ENCODE measurements at places on chromosomes 6 and 20.

- DNase-seq, result no peak
These were observed 296.9 kb downstream of the OGFRL1 start for GRCh38 chr6:71585472-71585871.

- no peak for DNase-seq
These were observed 4.5 kb downstream of the FOXO3 start for GRCh38 chr6:108565091-108565766.

DNA sequence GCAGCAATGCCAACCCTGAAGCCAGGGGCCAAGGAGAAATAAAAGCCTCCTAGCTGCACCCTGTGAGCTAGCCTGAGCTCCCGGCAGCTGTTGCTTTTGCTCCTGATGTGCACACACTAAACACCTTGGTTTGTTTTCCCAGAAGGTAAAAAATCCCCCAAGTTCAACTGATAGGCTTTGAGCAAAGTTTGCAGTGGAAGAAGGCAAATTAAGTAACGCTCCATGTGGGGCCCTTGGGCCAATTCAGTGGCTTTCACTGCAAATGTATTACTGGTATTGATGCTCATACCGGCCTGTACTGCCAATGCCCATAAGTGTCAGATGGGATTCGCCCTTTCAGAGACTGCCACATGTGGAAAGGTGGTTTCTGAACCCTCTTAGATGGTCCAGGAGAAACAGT, 9.4 kb upstream of the IDH3B start:
- no peak for DNase-seq

DNA sequence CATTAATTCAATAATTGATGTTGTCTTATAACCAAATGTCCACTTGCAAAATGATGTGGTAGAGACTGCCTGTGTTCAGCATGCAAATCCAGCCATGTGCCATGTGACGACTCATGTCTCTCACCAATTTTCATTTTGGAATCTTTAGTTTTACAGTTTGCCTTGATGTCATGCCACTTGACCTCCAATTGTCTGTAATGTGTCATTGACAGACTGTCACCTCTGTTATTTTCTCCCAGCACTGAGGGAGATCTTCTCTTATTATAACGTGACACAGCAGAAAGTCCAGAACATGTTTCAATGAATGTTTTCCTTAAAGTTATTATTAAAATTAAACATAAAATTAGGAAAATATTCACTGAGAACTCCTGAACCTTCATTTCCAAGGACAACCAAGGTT, 56.7 kb downstream of the LAMA4 start:
- no peak for DNase-seq

DNA sequence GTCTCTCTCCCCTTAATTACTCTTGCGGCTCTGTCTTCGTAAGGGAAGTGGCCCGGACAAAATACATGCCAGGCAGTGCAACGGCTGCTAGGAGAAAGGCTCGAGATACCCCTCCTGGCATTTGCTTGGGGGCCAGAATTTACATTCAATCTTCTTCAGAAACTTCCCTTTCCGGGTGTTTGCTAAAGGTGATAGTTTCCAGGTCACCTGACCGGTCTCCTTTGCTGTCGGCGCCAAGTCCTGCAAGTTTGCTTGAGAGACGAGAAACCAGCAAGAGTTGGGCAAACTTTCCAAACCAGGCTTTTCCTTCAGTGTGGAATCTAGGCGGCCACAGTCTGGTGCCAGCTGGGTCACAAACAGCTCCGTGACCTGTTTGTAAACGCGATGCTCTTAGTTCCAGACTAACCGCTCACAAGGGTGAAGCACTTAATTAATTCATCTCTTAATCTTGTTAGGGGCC, 563 bp upstream of the SRSF3 start:
- DNase-seq, result peak; percentile 63

- DNase-seq, result no peak
These were observed 33.4 kb downstream of the DHX35 start for GRCh38 chr20:38995536-38996044.

DNA sequence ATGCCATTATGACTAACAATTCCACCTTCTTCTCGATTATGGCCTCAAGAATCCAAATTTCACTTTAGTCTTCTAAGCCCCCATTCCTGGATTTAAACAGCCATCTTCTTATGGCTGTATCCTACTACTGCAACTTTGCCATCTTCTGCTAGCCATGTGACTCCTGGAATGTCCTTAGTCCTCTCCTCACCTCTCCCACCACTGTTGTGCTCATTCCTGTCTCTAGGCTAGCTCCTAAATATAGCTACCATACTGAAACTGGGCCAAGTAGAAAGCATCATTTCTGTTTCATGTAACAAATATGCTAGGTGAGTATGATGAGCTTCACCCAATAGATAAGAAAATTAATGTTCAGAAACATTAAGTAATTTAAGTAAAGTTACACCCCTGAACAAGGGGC, 313.1 kb downstream of the CLVS2 start:
- no peak for DNase-seq

GRCh38 chr20:63230800-63231268, 4.9 kb upstream of the BIRC7 start:
- DNase-seq, result peak; percentile 62

DNA sequence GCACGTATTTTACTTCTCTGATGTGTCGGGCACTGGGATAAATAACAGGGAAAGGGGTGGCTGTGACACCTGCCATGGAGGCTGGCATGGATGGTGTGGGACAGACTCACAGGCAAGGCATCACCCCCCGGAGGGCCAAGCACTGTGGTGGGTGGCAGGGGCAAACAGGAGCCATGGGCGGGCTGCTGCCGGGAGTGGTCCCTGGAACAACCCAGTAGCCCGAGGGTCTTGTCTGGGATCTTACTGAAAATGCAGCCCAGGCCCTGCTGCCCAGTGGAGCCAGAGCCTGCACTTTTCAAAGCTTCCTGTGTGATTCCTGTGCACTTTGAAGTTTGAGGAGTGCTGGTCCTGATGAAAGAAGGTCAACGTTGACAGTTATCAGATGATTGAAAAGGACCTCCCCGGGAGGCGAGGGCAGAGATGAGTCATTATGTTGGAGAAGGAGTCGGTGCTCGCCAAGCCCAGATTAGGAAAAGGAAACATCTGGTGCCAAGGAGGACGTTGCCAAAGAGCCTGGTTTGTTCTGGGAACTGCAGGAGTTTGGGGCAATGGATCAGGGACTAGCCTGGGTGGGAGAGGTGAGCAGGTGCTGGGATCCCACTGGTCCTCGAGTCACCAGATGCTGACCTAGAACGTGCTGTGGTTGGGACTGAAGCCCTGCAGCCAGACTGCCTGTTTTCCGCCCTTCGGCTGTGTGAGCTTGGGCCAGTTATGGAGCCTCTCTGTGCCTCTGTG, 130.0 kb upstream of the GGTLC1 start:
- peak; percentile 51 for DNase-seq

GRCh38 chr6:167122827-167123657, at the start of gene CCR6:
Gene CCR6 (plus strand): TSS chr6:167123096. CDS start chr6:167136135, 13,039 bp downstream.
- DNase-seq, result no peak

GRCh38 chr6:102686461-102686860, 1293.0 kb downstream of the GRIK2 start:
- DNase-seq, result no peak

DNA sequence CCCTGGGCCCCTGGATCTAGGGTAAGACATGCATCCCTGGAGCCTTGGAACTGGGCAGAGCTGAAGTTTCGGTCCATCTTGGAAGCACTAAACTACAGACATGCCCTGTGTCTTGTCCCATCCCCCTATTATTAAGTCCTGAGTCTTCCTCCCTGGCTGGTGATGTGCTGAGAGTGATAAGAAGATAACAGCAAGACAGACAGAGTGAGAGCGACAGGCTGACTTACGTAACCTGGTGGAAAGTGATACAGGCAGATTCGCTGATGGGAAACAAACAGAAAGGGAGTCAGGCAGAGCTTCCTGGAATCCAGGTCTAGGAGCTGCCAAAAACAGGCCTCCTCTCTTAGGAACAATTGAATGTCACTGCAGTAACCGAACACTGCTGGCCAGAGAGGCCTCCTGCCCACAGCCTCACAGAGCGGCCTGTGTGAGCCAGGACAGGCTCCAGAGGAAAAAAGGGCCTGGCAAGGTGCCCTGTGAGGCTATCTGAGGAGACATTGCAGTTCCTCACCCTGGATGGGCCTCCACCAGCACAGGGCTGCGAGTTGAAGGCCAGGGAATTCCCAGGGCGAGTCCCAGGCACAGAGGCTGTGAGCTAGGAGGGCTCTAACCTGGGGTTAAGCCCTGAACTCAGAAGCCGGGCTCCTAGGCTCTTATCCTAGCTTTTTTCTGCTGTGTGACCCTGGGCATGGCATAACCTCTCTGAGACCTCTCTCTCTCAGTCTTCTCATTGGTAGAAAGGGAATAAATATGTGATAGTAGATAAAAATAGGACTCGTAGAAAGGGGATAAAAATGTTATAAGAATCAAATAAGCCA, 34.2 kb upstream of the B4GALT5 start:
- peak; percentile 97 for DNase-seq

DNA sequence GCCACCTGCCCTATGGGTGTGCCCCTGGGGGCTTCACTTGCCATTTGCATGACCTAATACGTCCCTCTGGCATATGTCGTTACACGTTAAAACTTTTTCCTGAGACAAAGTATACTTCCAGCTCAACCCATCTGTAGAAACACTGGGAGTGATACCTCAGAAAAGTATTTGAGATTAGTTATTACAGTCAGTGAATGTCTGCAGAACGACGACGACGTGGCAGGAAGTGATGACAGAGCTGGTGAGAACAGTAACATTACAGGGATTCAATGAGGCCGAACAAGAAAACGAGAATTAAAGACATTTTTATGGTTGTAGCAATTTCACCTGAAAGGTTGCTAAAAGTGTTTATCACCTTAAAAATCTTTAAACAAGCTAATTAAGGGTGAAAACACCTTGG, 40.2 kb downstream of the SASH1 start:
- no peak for DNase-seq

DNA sequence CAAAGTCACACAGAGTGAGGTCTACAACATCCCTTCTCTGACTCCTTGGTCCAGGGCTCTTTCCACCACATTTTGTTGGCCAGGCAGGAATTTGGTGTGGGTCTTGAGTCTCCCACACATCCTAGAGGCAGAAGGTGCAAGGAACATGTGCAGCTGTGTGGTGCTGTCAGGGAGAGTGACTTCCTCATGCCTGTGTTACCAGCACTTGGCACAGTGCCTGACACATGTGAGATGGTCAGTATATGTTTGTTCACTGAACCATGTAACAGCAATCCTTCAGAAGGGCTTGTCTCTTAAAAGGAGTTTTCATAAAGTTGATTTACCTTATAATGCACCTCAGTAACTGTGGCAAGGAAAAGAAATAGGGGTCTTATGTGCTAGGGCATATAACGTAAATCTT, 168.5 kb downstream of the CDC5L start:
- no peak for DNase-seq

- DNase-seq, result no peak
These were observed 1.1 kb downstream of the LRRC1 start for GRCh38 chr6:53795702-53796450.

Data from fibroblast of gingiva (primary cell).